ENCODE measurements at places on chromosomes 4 and X.

DNA sequence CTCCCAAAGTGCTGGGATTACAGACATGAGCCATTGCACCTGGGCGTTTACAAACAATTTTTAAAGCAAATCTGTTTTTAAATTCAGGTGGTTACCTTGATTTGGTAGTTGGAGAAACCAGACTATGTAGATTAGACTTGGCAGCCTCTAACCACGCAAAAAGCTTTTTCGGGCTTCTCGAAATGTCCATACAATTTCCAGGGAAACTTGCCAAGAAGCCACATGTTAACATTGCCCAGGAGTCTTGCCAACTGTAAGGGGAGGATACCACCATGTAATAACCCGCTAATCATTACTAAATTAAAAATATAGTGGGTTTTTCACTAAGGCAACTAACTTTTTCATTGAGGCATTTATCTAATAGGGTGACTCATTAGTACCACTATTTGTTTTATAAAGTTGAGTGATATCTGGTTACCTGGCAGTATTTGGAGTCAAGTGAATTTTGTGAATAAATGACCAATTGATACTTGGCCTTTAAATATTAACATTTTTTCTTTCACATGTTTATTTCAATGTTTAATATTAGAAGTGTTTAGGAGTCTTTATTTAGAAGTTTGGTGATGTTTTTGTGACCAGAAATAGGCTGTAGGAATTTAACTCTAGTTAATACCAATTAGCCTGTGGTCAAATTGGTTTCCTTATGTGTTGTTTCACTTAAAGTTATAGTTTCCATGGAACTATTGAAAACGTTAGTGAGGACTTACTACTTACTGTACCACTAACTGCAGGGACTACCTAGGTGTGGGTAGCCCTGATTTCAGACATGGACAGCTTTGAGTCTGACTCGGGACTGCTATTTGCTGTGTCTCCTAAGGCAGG, 61.3 kb downstream of the CLDN34 start:
- no peak for DNase-seq

GRCh38 chr4:100086766-100087431, 103.4 kb downstream of the DDIT4L start:
- DNase-seq = no peak

DNA sequence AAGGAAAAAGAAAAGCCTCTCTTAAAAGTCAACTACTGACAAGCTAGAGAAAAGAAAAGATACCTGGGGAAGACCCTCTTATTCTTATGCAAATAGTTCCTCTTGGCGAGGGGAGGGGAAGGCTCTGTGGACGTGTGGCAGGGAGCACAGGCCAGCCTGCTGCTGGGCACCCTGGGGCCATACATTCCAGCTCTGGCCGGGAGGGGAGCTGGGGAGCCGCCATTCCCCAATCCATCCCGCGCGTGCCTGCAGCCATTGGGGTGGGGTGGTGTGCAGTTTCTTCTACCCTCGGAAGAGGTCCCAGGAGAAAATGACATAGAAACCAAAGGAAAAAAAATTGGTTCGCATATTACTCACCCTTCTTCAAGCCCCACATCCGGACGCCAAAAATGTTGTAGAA, 1496.4 kb downstream of the RPA4 start:
- no peak for DNase-seq

DNA sequence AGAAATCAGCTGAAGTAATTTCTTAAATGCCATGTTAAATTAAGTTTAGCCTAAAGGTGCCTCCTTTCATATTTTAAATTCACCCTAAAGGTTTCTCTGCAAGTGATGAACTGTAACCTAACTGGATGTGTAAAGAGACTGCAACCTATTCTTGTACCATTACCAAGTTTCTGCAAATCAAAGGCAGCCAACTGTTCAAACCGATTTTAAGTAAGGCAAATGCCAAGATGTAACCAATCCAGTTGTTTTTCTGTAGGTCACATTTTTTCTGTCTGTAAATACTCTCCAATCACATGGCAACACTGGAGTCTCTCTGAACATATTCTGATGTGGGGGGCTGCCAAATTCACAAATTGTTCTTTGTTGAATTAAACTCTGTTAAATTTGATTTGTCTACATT, 42.4 kb upstream of the FGF2 start:
- DNase-seq = no peak

GRCh38 chr4:15117270-15117946, 115.1 kb downstream of the CPEB2 start:
- no peak for DNase-seq

GRCh38 chrX:6885909-6886308, 261.6 kb upstream of the STS start:
- no peak for DNase-seq

GRCh38 chrX:46978341-46979291, 66.4 kb downstream of the JADE3 start:
- DNase-seq = no peak

GRCh38 chrX:30874851-30875250, 14.2 kb downstream of the TAB3 start:
- no peak for DNase-seq

DNA sequence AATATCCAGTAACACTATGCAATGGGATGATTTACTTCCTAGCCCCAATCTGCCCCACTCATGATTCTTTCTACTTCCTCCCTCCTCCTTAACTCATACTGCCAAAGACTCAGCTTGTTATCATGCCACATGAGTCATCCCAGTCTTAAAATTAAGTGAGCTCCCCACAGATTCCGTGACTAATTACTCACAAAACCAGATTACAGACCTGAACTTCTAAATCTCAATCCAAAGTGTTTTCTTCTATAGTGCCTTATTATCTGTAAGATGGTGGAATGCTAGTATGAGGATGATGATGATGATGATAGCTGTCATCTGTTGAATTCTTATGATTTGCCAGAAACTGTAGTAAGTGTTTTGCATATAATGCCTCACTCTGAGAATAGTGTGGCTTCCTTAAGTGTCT, 27.7 kb upstream of the GPC3 start:
- DNase-seq = no peak

DNA sequence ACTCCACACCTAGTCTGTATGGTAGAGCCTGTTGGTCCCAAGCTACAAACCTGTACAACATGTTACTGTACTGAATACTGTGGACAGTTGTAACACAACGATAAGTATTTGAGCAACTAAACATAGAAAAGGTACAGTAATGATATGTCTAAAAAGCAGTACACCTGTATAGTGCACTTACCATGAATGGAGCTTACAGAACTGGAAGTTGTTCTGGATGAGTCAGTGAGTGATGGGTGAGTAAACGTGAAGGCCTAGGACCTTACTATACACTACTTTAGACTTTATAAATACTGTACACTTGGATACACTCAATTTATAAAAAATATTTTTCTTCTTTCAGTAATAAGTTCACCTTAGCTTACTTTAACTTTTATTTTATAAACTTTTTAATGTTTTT, 104.0 kb downstream of the TMA16 start:
- DNase-seq = no peak

- peak; percentile 1 for DNase-seq
Observed at GRCh38 chrX:119698845-119699244, 5.9 kb upstream of the SEPTIN6 start.

DNA sequence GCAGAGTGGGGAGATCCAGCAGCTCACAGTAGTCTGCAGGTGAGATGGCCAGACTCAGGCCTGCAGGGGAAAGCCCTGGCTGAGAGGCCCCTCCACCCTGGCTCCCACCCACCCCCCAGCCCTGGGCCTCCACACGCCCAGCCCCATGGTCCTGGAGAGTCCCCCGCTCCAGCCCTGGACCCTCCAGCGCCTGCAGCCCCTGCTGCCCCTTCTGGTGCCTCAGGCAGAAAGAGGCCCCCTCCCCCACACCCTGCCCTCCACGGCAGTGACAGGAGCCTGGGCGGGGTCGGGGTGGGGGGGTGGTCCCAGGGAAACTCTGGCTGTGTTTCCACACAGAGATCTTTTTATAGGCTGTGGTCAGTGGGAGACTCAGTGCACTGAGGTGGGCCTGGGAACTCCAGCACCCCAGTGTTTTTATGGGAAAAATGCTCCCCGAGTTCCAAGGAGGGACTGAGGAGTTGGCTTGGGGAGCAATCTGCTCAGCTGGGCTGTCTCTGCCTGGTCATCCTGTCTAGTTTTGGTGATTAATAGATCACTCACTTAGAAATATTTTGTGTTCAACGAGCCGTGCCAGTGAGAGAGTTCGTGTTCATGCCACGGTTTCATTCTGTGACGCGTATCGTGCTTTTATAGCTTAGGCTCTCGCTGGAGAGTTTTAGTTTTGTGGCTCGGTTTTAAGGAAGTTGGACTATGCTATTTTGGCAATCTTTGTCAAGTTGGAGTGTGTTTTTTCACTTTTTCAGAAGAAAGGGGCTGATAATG, 53.1 kb upstream of the HGFAC start:
- no peak for DNase-seq

DNA sequence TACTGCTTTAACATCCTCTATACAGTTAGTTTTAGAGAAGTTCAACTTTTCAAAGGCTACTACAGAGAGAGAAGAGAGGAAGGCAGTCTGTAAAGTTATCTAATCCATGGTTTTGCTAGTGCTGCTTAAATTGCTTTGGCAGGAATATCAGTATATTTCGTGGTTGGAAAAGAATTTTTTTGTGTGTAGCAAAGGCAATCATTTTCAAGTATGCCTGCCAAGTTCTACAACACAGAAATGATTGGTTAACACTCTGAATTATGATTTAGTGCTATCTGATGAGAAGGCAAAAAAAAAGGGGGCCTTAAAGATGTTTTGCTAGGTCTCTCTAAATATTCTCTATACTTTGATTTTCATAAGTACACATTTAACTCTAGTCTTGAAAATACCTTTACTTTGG, 133.1 kb downstream of the JADE1 start:
- no peak for DNase-seq

DNA sequence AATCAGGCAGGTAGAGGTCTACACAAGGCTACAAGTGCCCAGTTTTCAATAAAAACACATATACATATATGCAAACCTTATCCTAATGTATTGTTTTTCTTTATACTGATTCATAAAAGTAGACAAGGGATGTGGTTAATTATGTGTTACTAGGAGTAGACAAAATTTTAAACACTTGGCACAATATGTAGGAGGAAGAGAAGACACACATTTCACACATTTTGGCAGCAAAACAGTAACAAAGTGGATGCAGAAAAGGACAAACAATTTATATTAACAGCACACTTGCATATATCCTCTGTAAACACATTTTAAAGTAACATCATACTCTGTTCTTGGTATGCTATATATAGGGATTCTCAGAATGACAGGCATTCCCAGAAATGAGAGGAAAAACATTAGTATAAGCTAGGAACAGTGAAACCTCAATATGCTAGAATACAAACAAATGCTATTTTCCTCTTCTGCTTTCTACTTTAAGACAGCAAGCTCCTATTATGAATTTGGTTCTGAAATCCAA, 63.8 kb downstream of the GPRIN3 start:
- no peak for DNase-seq

- DNase-seq = no peak
Observed at GRCh38 chrX:1210844-1211243, 1.6 kb downstream of the CRLF2 start.

DNA sequence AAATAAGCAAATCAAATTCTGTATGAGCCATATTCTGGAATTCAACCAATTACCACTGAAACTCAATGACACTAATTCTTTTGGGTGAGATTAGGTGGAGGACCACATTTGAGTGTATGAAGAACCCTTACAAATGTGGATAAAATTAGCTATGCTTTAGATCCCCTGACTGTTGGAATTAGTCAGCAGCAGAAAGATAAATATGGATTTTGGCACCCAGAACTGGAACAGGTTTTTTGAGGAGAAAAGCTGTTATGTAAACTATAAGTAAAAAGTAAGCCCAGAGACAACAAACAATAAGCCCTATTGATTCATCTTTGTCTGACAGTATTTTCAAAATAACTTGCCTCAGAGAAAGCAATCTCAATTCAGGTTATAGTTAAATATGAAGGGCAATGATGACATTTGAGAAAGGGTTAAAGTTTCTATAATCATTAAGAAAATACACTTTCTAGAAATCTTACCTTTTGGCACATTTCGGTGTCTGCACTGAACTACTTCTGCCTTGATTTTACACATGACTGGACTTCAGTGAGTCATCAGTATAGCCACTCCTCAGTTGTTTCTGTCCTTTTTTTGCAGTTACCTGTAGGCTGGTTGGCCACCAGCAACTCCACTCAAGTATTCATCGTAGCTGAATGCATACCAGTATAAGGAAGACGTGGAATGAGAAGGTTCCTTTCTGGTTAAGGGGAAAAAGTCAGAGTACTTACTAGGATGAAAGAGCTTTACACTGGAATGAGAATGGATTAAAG, 80.0 kb downstream of the KCTD8 start:
- no peak for DNase-seq

DNA sequence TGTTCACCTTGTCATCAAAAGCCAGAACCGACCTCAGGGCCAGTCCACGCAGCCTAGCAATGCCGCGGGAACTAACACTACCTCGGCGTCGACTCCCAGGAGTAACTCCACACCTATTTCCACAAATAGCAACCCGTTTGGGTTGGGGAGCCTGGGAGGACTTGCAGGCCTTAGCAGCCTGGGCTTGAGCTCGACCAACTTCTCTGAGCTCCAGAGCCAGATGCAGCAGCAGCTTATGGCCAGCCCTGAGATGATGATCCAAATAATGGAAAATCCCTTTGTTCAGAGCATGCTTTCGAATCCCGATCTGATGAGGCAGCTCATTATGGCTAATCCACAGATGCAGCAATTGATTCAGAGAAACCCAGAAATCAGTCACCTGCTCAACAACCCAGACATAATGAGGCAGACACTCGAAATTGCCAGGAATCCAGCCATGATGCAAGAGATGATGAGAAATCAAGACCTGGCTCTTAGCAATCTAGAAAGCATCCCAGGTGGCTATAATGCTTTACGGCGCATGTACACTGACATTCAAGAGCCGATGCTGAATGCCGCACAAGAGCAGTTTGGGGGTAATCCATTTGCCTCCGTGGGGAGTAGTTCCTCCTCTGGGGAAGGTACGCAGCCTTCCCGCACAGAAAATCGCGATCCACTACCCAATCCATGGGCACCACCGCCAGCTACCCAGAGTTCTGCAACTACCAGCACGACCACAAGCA, 898 bp downstream of the UBQLN2 start:
- no peak for DNase-seq

GRCh38 chrX:112512509-112512908, 167.2 kb downstream of the LHFPL1 start:
- DNase-seq = no peak

DNA sequence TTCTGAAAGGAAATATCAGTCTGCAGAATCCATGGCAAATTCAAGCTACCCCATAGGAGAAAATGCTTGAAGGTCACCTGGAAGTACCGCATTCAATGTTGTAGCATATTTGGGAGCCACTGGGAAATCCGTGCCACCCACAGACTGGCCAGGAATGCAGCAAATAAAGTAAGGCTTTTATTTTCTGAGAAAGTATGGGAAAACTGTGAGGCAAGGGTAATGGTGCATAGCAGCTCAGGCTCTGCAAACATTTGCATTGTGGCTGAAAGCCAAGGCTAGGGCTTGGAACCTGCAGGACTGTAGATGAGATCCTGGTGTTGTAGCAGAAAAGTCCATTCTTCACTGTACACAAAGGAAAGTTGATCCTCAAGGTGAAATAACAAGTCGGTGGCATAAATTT, 450.9 kb upstream of the NR3C2 start:
- no peak for DNase-seq
